ENCODE measurements at places on chromosomes 16 and 17. TPM values are rescaled to one million over a fixed set of nuclear protein-coding genes. Genes with fewer than 3 reads are reported as not detected.

DNA sequence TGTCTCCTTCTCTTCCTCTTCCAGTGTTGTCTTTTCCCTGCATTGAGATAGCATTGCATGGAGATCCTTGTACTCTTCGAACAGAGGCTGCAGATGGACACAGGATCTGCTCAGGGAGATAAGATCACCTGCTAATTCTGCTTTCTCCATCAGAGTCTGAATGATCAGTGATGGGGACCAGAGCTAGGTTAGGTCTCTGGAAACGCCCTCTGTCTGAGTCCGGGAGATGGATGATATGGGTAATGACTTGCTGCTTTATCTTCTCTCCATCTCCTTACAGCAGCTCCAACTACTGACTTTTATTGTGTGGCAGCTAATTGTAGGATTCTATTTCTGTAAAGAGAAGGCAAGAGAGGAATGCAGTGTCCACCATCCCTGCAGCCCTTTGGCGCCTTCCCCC, 435.6 kb downstream of the WWOX start:
- H3K4me1 ChIP-seq, result no peaks in the 10 kb centered on the region
- H3K36me3 ChIP-seq, result no peaks in the 10 kb centered on the region
- no peaks in the 10 kb centered on the region for H3K27me3 ChIP-seq
- no peak overlapping the region for H3K27ac ChIP-seq
- H3K4me3 ChIP-seq, result no peak overlapping the region

DNA sequence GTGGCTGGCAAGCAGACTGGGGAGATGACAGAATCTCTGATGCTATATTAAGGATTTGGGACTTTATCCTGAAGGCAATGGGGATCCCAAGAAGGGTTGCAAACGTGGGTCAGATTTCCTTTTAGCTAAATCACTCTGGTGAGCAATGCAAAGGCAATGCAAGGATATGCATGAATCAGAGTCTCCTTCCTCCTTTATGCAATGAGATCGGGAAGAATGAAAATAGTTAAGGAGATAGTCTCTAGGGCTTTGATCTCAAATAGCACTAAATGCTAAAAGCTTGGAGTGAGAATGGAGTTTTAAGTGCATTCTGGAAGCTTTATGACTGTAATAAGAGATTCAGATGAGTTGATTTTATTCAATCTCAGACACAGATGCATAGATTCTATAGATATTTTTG, 27.2 kb upstream of the SHISA9 start:
- no peaks in the 10 kb centered on the region for H3K36me3 ChIP-seq
- no peak overlapping the region for H3K4me3 ChIP-seq
- H3K27me3 ChIP-seq, result no peaks in the 10 kb centered on the region

- no peaks in the 10 kb centered on the region for H3K36me3 ChIP-seq
- no peak for DNase-seq
- H3K27me3 ChIP-seq, result no peaks in the 10 kb centered on the region
- H3K4me1 ChIP-seq, result no peaks in the 10 kb centered on the region
- H3K27ac ChIP-seq, result no peak overlapping the region
Observed at GRCh38 chr17:40004712-40005111, 10.5 kb upstream of the CSF3 start.

DNA sequence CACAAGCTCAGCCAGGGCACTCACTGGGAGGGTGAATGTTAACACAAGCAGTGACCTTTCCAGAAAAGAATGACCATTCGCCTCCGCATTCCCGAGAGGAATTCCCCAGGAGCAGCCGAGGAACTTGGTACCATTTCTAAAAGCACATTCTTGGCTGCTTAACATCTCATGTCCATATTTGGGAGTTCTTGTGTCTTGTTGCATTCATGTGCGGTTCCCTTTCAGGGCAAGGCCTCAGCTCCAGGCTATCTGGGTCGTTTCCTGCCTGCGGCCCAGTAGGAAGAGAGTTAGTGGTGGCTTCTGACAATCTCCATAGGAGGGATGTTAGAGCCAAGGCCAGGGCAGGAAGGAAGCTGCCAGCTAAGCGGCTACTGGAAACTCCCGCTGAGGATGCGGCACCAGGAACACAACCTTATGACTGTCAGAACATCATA, 27.8 kb upstream of the MEAK7 start:
- peaks cover 46% of the 10 kb centered on the region for H3K4me1 ChIP-seq
- DNase-seq, result peak; percentile 76
- H3K27me3 ChIP-seq, result no peaks in the 10 kb centered on the region

The KIF2B gene
- not detected for polyA plus RNA-seq

Measured in spinal cord (tissue), 10 donors.